Parietal lobe (tissue), 2 donors: ENCODE measurements at places on chromosomes 1 and 21. TPM values are rescaled to one million over a fixed set of nuclear protein-coding genes. Genes with fewer than 3 reads are reported as not detected.

ESPN gene
- under 0.01 TPM for total RNA-seq

RASSF5 gene
- total RNA-seq = 1.3 TPM

TMEM61 gene
- not detected for total RNA-seq

KCNE2 gene
- total RNA-seq = not detected

PRKAA2 gene
- 31.3 TPM for total RNA-seq

FCER1G gene
- 3.8 TPM for total RNA-seq

CFHR3 gene
- total RNA-seq = not detected

FMO4 gene
- 1.9 TPM for total RNA-seq

TRIM17 gene
- 2.2 TPM for total RNA-seq
